ENCODE measurements at places on chromosomes 16 and 17.

DNA sequence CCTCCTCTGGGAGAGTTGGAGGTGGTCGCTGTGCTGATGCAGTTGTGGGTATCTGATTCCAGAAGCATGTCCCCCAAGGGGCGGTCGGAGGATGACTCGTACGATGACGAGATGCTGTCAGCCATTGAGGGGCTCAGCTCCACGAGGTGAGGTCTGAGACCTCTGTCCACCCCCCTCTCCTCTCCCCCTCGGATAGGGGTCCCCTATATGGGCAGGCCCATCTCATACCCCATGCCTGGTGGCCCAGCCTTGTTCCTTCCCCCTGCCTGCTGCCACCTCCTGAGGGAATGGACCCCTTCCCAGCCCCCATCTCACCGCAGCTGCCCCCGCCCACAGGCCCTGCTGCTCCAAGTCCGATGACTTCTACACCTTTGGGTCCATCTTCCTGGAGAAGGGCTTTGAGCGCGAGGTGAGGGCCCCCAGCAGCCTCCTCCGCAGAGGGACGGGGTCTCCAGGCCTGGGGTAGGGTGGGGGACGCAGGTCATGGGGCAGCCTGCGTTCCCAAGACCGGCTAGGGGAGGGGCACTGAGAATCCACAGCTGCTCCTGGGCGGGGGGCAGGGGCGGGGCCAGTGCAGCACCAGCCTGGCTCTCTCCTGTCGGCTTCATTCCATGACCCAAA lies 39.2 kb downstream of the ADCY7 start:
- no peak for DNase-seq

DNA sequence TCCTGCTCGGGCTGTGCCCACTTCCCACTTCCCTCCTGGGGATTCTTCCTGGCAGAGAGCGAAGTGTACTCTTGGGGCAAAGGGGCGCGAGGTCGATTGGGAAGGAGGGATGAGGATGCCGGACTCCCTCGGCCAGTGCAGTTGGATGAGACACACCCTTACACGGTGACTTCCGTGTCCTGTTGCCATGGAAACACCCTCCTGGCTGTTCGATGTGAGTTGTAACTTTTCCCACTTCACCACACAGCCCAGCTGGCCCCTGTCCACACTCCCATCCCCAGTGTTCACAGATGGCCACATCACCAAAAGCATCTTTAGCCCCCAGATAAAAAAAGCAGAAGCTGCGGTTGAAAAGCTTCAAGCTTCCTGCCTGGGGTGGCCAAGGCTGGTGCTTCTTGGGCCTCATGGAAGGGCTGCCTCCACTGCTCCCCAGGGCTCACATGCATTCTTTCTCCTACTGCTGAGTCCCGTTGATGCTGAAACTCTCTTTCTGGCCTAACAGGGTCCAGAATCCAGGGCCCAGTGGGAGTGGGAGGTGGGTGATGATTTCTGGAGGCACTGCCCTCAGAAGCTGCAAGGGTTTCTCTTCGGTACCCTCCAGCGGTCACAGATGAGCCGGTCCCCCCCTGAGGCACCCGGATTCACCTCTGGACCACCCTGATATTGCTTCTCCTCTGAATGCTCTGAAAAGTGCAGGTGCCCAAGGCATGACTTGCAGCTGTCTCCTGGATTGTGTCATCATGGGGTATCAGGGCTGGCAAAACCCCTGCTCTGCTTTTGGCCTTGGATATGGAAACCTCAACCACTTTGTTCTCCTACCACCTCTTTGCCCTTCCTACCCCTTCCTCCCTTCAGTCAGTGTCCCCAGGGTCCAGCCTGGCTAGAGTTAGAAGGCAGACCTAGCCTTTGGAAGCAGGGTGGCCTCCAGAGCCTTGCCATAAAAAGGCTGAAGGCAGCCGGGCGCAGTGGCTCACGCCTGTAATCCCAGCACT lies 2.2 kb upstream of the TRAF4 start:
- DNase-seq = no peak

- peak; percentile 49 for DNase-seq
Observed at GRCh38 chr17:75240394-75241142, 20.8 kb downstream of the GGA3 start.

- no peak for DNase-seq
Observed at GRCh38 chr16:76696876-76697275, 419.7 kb downstream of the CNTNAP4 start.

GRCh38 chr16:49461517-49461951 lies 87.9 kb downstream of the C16orf78 start:
- DNase-seq = no peak

DNA sequence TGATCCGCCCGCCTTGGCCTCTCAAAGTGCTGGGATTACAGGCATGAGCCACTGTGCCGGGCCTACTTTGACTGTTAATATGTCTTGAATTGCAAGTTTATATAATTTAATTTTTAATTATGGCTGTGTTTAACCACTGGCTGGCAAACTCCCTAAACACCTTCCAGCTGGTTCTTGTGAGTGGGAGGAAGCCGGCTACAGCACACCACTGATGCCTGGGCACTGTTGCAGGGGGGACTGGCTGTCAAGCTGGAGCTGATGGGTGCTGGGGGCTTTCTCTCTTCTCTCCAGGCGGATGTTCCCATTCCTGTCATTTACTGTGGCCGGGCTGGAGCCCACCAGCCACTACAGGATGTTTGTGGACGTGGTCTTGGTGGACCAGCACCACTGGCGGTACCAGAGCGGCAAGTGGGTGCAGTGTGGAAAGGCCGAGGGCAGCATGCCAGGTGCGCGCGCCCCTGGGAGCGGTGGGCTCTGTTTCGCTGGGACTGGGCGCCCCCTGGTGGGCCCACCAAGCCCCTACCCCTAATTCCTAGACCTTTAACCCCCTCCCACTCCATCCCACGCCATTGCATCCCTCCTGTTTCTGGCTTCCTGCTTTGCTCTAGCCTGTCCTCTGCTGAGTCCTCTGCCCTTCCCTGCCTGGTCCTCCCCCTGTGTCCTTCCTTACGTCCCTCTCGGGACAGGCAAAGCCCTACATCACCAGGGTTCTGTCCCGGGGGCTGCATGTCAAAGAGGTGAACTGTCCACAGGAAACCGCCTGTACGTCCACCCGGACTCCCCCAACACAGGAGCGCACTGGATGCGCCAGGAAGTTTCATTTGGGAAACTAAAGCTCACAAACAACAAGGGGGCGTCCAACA lies 9.5 kb downstream of the TBX21 start:
- peak; percentile 37 for DNase-seq

GRCh38 chr16:194516-194915 lies 14.3 kb downstream of the HBQ1 start:
- DNase-seq = no peak

DNA sequence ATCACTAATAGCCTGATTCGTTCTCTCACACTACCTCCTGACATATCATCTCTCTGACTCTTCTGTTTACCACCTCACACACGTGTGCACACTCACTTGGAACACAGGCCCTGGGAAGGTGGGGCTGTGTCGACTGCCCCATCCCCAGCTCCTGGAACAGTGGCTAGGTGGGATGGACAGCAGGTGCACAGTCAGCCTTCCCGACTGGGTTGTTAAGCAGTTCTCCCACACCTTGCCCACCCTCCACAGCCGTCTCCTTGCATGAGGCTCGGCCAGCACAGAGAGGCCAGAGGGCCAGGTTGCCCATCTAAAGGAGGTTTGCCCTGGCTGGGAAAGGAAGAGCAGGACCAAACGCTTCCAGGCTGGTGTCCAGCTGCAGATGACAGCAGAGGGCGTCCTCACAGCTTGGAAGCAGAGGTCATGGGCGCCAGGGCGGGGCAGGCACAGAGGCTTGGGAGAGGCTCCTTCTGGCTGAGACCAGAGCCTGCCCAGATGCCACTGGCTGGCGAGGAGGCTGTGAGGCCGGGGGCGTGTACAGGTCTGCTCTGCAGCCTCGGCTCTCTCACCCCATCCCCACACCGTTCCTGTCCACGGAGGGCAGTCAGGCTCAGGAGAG lies 92.8 kb downstream of the AMFR start:
- DNase-seq = no peak

DNA sequence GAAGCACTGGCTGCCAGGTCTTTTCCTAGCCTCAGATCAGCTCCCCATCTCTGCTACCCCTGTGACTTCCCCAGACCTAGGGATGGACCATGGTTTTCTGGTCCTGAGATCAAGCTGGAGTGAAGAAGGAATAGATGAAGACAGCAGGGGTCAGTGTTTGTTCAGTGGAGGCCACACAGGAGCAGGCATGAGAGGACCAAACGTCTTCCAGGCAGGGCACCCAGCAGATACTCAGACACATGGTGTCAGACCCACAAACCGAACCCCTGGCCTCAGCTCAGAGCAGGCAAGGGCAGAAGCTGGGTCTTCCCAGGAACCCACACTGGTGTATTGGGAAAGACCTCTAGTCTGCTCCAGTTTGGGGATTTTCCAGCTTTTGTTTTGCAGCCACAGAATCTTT lies 189.7 kb downstream of the IRX5 start:
- DNase-seq = no peak

DNA sequence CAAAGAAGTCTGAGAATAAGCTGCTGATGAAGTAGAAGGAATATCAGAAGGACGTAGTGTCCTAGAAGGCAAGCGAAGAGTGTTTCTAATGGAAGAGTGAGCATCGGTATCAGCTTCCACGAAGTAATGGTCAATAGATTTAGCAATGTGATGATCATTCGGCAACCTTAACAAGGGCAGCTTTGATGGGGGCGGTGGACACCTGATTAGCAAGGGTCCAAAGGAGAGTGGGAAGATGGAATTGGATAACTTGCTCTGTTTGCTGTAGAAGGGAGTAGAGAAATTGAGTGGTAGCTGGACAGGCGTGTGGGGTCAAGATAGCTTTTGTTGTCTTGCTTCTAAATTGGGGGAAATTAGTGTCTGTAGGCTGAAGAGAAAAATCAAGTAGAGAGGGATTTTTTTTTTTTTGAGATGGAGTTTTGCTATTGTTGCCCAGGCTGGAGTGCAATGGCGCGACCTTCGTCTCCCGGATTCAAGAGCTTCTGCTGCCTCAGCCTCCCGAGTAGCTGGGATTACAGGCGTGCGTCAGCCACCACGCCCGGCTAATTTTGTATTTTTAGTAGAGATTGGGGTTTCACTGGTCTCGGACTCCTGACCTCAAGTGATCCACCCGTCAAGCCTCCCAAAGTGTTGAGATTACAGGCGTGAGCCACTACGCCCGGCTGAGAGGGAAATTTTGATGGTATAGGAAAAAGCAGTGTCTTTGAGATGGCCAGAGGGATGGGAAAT lies 13.9 kb upstream of the HES7 start:
- no peak for DNase-seq

GRCh38 chr17:78441271-78441971 lies 63.0 kb downstream of the PGS1 start:
- DNase-seq = no peak

DNA sequence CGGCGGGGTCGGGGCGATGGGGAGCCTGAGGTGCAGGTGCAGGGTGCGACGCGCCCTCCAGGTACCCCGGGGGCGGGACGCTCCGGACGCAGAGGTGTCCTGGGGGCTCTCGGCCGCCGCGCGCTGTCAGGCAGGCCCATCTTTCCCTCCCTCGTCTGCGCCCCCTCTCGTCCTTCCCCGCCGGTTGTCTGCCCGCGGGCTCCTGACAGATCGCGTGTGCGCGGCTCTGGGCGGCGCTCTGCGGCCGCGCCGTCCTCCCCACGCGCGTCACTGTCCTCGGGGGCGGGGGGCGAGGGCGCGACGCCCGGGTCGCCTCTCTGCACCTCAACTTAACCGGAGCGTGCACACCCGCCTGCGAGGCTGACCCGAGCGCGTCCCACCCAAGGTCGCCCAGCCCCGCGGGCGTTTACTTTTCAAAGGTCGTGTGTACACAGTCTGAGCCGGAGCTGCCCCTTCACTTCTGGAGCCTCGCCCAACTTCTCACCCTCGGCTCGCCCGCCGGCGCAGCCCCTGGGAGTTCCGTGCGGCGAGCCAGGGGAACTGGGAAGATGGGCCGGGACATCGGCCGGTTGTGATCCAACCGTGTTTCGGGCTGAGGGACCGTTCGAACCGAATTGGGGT lies 512 bp downstream of the AKAP1 start:
- DNase-seq = peak; percentile 51

DNA sequence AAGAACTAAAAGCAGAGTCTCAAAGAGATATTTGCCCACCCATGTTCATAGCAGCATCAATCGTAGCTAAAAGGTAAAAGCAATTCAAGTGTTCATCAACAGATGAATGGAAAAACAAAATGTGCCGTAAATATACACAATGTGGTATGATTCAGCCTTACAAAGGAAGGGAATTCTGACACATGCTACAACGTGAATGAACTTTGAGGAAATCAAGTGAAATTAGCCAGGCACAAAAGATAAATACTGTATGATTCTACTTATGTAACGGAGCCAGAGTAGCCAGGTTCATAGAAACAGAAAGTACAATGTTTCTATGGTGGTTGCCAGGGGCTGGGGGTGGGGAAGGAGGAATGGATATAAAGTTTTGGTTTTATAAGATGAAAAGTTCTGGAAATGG lies 57.8 kb upstream of the IL34 start:
- no peak for DNase-seq

- peak; percentile 21 for DNase-seq
Observed at GRCh38 chr17:81890447-81891302, 711 bp downstream of the ALYREF start.

DNA sequence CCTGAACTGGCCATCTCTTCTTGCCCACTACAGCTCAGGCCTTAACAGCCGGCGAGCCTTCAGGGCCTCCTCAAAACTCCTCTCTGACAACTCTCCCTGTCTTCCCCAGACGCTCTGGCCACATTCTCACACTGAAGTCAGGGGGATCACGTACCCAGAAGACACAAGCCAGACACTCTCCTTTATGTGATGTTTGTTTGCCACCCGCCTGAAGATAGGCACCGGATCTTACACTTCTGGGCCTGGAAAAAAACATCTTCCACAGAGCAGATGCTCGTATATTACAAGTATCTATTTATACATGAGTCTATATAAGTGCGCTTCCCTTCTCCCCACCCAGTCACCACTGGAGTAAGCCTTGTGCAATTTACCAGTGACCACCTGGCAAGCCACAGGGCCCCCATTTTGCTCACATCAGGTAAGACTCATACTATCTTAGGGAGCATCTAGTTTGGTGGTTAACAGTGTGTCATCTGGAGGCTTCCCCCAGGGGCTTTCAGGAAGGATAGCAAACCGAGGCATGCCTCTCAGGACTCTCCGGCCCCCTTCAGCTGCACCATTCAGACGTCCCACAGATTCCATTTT lies 349.4 kb downstream of the SOX9 start:
- no peak for DNase-seq

GRCh38 chr16:30997725-30998711 lies 12.4 kb downstream of the STX1B start:
- DNase-seq = no peak

DNA sequence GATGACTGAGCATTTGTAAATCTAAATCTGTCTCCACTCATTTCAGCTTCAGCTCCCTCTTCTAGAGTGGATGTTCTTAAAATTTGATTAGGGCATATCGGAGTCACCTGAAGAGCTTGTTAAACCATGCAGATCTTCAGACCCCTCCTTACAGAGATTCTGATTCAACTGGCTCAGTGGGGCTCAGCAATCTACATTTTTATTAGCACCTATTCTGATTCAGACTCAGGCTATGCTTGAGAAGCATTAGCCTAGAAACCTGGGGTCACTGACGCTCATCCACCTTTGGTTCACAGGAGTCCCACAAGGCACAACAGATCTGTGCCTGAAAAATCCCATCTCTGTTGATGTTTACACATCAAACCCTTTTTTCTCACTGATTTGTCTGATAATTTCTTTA lies 365.6 kb downstream of the GRIN2A start:
- DNase-seq = no peak

GRCh38 chr16:30585022-30585399 lies 486 bp downstream of the ZNF785 start:
- DNase-seq = no peak

Measured in stimulated activated CD4-positive, alpha-beta T cell treated with anti-CD3 and anti-CD28 coated beads, Interleukin-1b, Interleukin-23, amount 100 ng/mL, for 4 hours (primary cell).